ENCODE measurements at places on chromosomes 16 and 17.
A peak's percentile ranks its signal among the peaks of the same experiment; 100 is the strongest.

GRCh38 chr17:55285340-55286301 is 20.9 kb downstream of the HLF start:
- DNase-seq, result peak; percentile 33

GRCh38 chr16:79283578-79283977 is 317.0 kb downstream of the MAF start:
- no peak for DNase-seq

GRCh38 chr16:695355-696089 is 5.3 kb upstream of the WDR24 start:
- DNase-seq, result no peak

- no peak for DNase-seq
Observed at GRCh38 chr17:5561736-5562571, 22.4 kb downstream of the NLRP1 start.

- no peak for DNase-seq
Observed at GRCh38 chr17:66835476-66835875, 559 bp downstream of the CACNG5 start.

DNA sequence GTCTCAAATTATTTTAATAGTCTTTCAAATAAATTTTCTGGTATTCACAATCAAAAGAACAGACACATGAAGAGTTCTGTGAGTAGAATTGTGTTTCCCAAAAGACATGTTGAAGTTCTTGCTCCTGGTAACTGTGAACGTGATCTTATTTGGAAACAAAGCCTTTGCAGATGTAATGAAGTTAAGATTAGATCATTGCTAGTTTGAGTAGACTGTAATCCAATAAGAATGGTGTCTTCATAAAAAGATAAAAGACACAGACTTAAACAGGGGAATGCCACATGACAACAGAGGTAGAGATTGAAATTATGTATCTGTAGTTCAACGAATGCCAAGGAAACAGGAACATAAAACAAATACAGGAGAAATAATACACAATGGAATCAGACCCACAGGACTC is 357.4 kb upstream of the CA10 start:
- no peak for DNase-seq

- DNase-seq, result no peak
Observed at GRCh38 chr16:9800186-9800738, 382.0 kb downstream of the GRIN2A start.

GRCh38 chr17:74380959-74381808 is 13.9 kb downstream of the GPR142 start:
- no peak for DNase-seq

DNA sequence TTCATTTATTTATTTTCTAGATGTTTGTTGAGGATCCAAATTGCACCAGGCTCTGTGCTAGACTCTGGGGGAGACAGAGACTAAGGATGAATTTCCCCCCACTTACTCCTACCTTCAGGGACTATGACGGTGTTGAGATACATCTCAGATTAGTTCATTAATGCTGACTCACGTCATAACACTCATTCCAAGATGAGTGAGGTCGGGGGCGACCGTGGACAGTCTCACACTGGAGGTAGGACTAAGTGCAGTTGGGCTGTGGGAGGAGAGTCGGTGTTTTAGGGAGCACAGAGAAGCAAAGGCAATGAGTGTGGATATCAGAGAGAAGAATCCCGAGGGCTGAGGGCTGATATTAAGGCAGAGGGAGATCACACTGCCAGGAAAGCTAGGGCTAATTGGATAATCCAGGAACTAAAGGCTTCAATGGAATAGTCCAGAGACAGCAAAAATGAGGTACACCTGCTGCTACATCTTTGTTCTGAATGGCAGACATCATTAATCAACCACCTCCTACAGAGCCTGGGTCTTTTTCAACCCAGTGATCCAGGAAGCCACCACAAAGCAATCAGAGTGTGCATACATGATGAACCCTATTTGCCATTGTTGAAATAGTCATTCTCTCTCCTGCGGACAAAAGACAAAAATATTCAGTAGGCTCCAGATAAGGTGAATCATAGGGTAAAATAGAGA is 38.6 kb upstream of the CACNG4 start:
- no peak for DNase-seq

DNA sequence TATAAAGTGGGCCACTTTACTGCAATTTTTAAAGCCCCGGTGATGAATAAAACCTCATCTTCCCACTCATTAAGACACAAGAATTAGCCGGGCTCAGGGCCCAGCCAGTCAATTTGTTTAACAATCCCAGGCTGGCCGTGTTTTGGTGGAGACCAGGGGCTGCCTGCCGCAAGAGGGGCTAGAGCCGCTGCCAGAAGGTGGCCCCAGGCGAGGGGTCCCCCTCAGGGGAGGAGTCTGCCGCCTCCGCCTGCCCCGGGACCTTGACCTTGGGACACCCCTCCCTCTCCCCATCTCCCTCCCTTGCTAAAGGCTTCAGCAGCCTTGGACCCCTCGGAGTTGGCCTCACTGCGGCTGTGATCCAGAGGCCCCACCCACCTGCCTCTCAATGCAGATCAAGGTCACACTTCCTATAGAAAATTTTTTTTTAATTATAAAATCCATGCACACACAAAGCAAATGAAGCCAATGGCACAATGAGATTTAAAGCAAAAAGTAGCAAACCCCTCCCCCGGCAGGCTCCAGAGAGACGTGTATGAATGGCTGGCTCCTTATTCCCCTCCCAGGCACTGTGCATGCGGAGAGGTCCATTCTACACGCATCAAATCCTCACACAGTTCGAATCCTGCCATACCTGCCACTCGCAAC is 23.0 kb upstream of the SLC38A10 start:
- no peak for DNase-seq

DNA sequence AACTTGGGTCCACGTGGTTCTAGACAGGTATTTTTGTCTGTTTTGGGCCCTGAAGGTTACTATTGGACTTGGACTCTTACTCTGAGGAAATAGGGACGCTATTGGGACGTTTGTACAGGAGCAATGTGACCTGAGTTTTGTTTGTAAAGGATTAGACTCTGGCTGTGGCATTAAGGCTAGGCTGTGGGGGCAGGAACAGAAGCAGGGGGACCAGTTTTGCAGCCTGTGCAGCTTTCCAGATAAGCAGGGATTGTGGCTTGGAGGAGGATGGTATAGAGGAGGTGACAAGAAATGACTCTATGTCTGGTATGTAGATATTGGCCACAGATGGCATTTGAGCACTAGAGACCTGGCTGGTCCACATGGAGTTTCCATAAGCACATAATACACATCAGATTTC is 12.8 kb downstream of the NOD2 start:
- DNase-seq, result no peak

DNA sequence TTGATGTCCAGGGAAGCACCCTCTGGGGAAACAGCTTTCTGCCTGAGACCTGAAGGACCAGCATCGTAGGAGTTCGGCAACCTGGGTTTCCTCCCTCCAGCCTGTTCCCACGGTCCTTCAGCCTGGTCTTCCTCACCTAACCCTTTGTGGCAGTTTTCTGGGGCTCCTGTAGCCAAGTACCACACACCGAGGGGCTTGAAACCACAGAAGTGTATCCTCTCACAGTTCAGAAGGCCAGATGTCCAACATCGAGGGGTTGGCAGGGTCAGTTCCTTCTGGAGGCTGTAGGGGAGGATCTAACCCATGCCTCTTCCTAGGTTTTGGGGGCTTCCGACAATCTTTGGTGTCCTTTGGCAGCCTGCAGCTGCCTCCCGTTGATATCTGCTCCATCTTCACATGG is 381.0 kb upstream of the TNRC6C start:
- no peak for DNase-seq

DNA sequence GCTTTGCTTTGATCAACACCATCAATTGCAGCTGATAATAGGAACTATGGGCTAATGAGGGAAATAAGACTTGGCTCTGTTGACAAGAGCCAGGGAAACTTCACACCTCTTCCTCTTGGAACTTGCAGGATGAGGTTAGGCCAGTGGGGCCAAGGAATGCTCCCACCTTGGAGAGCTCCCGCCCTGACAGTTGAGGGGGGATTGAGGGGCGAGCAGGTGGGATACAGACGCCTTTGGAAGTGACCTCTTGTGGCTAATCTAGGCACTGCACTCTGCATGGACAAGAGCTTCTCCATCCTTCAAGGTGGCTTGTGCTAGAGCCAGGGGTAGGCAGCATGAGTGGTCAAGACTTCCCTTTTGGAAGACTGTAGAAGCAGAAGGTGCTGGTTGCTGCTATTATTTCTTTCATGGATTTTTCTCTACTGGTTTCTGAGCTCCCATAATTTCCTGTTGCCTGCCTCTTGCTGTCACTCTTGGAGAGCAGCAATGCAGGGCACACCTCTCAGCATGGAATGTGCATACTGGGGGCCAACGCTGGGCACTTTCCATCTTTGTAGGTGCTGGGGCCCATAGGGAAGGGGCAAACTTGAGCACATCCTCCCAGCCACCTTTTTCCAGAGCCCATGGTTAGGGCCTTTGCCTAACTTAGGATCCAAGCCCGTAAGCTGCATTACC is 2.3 kb upstream of the PHF12 start:
- peak; percentile 38 for DNase-seq

GRCh38 chr16:29992344-29992967 is 3.0 kb downstream of the HIRIP3 start:
- no peak for DNase-seq

DNA sequence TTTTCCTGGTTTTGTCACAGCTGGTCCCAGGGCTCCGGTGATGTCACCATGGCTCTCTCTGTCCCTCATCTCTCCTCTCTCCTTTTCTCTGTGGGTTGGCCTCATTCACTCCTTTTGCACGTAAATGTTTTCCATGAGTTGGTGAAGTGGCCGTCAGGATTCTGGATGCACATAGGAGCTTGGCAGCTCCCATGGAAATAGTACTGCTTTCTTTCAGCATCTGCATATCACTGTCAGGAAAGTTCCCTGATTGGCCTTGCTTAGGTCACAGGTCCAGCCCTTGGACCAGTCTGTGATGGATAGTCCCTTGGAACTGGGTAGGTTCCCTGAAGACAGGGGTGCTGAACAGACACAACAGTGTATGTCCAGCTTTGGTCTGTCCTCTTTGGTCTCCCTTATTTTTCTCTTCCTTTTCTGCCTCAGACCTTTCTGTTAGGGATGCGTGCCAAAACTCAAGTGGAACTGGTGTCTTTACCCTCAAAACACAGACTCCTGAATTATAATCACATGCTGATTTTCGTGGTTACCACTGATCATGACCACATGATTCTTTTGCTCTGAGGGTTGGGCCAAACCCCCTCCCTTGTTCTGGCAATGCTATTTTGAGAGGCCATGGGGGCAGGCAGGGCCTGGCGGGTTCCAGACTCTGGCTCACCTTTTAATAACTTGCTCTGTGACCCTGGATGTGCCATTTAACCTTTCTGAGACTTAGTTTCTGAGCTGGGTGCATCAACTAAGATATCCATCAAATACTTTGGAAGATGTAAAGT is 99.0 kb downstream of the MSI2 start:
- DNase-seq, result no peak

- DNase-seq, result no peak
Observed at GRCh38 chr16:89621136-89621697, 7.8 kb downstream of the DPEP1 start.

- DNase-seq, result no peak
Observed at GRCh38 chr17:46001390-46002310, 2.6 kb downstream of the STH start.

- peak; percentile 61 for DNase-seq
Observed at GRCh38 chr16:22098405-22099255, 6.3 kb downstream of the VWA3A start.

DNA sequence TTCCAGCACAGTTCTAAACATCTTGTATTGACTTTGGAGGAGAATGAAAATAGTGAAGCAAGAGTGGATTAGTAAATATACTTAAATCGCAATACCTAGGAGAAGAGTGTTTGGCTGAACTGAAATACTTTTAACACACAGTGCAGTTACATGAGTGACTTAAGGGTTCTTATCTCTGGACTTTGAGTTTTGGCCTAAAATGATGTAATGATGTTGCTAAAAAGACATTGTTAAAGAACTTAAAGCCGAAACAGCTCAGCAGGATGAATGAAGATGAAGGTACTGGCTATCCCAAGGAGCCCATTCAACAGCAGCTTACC is 28.1 kb downstream of the PMP22 start:
- DNase-seq, result no peak

- no peak for DNase-seq
Observed at GRCh38 chr16:79658301-79659033, 57.9 kb upstream of the MAF start.

DNA sequence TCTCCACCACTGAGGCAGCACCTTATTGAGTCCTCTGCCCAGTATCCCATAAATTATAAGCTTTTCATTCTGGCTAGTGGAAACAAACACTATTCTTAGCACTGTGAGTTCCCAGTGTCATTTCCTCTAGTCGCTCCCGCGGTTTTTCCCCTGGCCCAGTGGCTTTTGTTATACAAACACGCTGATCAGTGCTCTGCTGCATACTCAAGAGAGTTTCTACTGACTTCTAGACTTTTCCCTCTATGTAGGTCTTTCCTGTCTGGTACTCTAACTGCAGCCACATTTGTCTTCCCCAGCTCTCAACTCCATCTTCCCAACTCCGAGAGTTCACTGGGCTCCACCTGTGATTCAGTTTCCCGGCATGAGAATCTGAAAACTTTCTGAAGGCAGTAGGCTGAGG is 556.6 kb upstream of the SALL1 start:
- no peak for DNase-seq

GRCh38 chr16:55539488-55539887 is 27.0 kb upstream of the CAPNS2 start:
- no peak for DNase-seq

GRCh38 chr16:17343028-17343427 is 127.7 kb downstream of the XYLT1 start:
- DNase-seq, result no peak

DNA sequence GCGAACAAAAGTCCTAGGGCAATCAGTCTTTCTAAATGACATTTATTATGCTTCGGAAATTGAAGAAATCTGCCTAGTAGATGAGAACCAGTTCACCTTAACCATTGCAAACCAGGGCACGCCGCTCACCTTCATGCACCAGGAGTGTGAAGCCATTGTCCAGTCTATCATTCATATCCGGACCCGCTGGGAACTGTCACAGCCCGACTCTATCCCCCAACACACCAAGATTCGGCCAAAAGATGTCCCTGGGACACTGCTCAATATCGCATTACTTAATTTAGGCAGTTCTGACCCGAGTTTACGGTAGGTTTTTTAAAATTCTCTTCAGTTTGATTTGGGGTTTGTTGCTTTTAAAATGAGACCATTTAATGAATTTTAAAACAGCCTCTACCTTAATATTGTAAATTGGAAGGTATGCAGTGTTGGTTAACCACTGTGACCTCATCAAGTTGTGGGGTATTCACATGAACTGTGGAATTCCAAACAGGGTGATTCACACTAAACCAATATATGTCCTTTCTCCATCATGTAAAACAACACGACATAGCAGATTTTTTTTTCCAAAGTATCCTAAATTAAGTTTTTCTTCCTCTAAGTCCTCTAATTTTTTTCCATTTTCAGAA is 6.2 kb upstream of the EVI2A start:
- DNase-seq, result no peak

DNA sequence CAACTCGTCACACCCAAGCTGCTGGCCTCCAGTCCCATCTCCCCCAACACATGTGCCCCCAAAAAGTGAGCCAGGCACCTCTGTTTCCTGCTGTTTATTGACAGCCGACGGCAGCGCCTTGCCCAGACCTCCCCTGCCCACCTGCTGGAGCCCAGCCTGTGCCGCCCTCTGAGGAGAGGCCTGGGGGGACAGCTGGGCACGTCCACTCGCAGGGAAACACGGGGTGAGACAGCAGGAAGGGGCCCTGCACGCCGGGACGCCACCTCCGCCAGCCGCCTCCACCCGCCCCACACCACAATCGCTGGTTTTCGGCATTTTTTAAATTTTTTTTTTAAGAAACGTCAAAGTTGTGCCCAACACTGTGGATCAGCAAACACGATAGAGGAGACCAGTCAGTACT is 19.3 kb downstream of the CASKIN1 start:
- DNase-seq, result no peak
